ENCODE measurements at places on chromosomes 12 and 14.

DNA sequence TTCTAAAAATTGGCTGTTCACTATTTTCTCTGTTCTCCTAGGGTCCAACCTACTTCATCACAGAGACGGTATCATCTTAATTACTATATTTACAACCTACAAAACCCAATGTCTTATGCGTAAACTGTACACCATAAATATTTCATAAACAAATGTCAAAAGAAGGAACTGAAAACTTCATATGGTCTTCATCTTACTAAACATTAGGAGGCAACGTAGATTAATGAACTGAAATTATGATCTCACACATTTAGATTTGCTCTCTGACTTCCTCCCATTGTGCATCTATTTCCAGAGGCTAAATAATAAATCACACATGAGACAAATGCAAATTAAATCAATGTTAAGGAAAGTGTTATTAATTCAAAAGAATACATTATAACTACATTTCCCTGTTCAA lies 1850.6 kb upstream of the SEL1L start:
- no peak for DNase-seq

DNA sequence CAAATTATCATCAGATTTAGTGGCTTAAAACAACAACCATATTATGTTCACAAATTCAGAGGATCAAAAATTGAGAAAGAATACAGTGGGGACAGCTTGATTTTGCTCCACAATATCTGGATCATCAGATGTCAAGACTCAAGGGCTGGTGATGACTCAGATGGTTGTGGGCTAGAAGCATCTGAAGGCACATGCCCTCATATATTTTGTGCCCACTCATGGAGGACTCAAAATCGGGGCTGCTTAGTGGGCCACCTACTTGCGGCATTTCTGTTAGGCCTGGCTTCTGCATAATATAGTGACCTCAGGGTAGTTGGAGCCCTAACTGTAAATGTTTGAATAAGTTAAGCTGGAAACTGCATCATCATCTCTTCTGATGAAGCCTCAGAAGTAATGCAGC lies 584.5 kb downstream of the SLC16A7 start:
- DNase-seq, result no peak

DNA sequence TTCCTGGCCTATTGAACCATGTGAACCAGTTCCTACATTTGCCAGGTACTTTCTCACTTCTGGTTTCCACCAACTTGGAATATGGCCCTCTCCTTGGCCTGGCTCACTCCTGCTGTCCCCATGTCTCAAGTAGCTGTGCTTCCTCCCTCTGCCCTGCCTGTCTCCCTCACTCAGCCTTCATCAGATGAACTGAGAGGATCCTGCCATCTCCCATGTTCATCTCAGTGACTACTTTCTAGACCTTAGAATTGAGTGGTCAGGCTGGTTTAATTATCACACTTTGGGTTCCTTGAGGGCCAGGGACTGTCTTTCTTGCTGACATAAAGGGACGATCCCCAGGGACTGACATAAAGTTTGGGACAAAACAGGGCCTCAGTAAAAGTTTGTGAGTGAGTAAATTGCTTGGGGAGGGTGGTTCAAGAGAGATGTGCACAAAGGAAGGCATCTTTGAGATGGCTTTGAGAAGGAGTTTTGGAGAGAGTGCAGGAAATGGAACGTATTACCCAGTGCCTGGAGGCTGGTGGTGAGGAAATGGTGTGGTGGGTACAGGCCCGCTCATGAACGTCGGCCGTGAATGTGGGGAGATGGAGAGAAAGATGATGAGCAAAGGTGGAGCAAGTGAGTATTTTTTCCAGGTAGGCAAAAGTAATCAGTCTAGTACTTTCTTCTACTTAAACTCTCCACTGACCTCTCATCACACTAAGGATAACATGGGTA lies 20.8 kb downstream of the DYRK2 start:
- no peak for DNase-seq

- no peak for DNase-seq
These were observed 164.8 kb downstream of the AACS start for GRCh38 chr12:125229878-125230530.

- DNase-seq, result no peak
These were observed 99.1 kb upstream of the MED13L start for GRCh38 chr12:116376354-116377193.

DNA sequence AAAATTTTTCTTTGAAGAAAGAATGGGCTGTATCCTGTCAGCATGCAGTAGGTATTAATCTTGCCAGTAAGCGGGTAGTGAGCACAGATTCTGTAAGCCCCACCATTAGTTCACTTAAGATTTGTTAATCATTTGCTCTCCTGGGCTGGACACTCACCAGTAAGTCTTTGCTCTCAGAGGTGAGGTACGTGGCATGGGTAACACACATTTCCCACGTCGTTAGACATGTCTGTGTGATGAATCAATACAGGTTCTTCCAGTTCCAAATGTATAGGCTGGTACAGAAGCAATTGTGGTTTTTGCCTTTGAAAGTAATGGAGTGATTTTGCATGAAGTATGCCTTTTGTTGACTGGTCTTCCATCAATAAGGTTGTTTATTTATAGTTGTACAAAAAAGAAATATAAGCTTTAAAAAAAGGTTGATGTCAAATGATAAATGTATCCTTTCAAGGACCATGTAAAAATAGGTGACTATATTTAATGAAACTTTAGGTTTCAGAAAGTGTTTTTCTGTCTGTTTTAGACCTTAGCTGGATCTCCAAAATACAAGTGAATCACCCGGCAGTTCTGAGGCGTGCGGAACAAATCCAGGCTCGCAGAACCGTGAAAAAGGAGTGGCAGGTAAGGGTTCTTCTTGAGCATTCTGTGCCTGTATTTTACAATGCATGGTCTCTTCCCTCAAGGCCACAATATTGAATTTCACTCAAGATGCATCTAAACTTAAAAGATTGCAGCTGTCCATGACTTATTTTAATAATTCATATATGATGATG lies 45.5 kb downstream of the DERA start:
- no peak for DNase-seq

- no peak for DNase-seq
These were observed 38.3 kb downstream of the RPS6KA5 start for GRCh38 chr14:91021991-91022621.

- DNase-seq, result no peak
These were observed 162.2 kb downstream of the SYT10 start for GRCh38 chr12:33277376-33277775.

DNA sequence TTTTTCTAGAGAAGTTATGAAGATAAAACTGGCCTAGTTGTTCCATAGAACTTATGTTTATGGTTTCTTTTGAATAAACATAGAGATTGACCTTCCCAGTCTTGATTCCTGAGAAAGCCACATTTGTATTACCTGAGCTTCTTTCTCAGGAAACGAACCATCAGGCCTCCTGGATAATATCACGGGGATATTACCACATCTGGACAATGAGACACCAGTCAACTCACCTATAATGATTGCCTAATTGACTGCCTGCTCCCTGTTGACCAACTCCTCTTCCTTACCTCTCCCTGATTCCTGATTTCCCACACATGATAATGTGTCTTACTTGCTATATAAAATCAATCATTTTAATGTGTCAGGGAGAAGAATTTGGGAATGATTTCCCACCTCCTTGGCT lies 822.7 kb downstream of the LRFN5 start:
- no peak for DNase-seq

DNA sequence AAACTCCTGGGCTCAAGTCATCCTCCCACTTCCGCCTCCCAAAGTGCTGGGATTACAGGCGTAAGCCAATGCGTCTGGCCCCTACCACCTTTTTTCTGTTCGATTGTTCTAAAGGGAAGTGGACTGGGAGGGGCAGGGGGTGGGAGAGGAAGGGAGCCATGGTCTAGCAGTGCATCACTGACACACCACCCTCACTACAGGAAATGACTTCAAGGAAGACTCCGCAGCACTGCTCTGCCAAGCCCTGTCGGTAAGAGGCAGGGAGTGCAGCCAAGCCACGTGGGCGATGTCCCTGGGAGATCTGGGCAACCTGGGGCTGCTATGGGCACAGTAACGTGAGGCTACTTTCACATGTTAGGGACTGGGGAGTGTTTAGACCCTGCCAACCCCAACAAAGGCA lies 18.0 kb downstream of the LRRC74A start:
- DNase-seq, result peak; percentile 59

GRCh38 chr12:126506426-126507182 lies 1441.4 kb downstream of the AACS start:
- DNase-seq, result no peak

DNA sequence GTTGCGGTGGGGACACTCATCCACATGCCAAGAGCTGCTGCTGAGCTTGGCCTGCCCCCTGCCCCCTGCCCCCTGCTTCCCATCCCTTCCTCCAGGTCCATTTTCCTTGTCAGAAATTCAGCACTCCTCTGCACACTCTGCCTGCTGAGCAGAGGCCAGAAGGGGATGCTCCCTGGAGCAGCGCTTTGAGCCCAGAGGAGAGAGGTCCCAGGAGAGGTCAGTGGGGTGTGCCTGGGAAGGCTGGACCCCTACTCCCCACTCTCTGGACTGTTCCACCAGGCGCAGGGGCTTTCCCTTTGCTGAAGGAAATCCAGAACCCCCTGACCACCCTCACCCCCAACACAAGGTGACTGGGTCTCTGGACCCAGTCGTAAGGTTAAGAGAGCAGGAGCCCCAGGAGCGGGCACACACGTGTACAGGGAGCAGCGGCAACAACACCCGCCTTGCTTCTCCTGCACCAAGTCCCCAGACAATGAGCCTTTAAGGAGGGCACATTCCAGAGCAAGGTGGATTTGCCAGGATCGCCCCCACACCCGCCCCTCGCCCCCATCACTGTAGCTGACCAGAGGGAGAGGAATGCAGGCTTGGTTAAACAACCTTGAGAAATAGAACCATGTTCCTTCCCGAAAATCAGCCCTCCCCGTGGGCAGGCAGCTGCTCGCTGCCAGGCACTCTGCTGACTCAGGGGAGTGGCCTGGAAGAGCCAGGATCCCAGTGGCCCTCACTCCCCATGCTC lies 30.7 kb downstream of the ISCA2 start:
- DNase-seq, result no peak

DNA sequence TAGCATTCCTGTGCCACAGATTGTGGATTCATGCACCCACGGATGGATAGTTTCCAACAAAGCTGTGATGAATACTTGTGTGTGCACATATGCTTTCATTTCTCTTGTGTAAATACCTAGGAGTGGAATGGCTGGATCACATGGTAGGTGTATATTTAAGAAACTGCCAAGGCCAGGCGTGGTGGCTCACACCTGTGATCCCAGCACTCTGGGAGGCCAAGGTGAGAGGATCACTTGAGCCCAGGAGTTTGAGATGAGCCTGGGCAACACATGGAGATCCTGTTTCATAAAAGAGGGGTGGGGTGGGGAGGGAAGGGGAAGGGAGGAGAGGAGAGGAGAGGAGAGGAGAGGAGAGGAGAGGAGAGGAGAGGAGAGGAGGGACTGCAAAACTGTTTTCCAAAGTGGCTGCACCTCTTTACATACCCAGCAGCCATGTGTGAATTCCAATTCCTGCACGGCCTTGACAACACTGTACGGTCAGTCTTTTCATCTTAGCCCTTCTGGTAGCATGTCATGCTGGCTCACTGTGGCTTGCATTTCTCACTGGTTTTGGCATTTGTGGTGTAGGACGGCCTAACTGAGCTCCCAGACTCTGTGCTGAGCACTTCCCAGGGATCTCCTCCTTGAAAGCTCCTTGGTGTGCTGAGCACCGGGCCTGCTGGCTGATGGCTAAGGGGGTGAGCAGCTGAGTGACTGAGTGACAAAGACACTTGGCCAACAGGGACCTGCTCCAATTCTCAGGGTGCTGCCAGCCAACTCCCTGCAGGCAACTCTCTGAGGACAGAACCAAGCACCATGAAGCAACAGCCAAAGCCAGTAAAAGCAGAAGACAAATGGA lies 27.9 kb downstream of the SYNE3 start:
- no peak for DNase-seq

GRCh38 chr14:67566908-67567307 lies 33.2 kb downstream of the PIGH start:
- no peak for DNase-seq

GRCh38 chr12:121289962-121290361 lies 6.5 kb downstream of the CAMKK2 start:
- no peak for DNase-seq

- DNase-seq, result no peak
These were observed 70.9 kb downstream of the PRKCH start for GRCh38 chr14:61392297-61392696.

GRCh38 chr14:37413504-37414003 lies 181.5 kb downstream of the FOXA1 start:
- no peak for DNase-seq

- DNase-seq, result no peak
These were observed 226.8 kb downstream of the C12orf42 start for GRCh38 chr12:103268831-103269514.
